ENCODE measurements at places on chromosomes 1 and 21. TPM values are rescaled to one million over a fixed set of nuclear protein-coding genes. Genes with fewer than 3 reads are reported as not detected.
A peak's percentile ranks its signal among the peaks of the same experiment; 100 is the strongest.

DNA sequence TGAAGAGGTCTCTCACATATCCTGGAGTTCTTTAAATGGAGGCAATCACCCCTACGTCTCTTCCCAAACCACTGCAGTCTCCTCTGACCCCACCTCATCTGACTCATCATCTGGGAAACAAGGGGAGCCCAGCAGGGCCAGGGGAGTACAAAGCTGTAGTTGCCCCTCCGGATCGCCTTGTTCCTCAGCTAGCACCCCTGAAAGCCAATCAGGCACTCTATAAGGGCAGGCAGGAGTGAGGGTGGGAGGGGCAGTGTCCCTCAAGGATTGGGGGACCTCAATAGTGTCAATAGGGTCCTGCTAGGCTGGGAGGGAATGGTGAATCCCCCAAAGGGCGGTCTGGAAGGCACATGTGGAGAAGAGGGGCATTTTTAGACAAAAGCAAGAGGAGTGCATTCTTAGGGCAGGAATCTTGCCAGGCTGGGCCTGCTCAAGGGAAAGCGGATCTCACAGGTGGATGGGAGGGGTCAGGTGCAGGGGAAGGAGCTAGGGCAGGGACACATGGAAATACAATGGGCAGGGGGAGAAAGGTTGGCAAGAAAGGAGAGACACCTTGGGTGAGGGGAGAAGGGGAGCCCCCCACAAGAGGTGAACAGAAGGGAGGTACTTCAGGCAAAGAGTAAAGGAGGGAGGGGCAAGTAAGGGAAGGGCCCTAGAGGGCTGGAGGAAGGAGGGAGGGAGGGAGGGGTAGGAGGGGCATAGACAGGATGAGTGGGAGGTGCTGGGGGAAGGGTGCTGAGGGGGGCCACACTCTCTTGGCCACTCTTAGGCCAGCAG is 5.8 kb downstream of the SHISA4 start:
- H3K27me3 ChIP-seq: no peaks in the 10 kb centered on the region
- H3K27ac ChIP-seq: no peak overlapping the region
- no peaks in the 10 kb centered on the region for H3K36me3 ChIP-seq
- DNase-seq: no peak

DNA sequence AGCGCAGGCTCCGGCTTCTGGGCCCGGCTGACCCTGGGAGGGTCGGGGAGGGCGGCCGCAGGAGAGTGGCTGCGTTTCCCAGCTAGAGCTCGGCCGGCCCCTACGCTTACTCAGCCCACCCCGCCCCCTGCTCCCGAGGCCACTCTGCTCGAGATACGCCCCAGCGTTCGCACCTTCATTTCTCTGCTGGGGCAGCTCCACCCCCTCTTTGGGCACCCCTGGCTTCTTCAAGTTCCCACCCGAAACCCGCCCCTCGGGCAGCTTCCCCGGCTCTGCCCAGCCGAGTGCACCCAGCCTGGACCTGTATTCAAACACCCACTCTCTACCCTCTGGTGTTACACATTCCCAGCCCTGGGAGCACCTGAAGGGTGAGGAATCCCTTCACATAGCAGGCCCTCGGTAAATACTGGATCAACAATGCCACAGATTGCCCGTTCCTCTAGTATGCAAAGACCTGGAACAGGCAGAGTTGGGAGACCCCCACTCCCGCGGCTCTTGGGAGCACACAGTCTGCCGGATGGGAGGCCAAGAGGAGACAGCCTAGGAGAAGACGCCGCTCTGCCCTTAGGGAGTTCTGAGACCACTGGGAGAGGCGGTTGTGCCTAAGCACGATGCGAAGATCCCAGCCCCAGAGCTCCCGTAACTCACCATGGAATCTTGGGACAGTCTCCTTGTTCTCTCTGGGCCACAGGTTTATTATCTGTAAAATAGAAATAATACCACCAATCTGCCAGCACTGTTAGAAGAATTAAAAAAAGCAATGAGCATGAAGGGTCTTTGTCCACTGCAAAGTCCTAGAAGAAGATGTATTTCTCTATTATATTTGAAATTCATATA is 566 bp upstream of the PAQR7 start:
- no peaks in the 10 kb centered on the region for H3K36me3 ChIP-seq
- peaks cover 35% of the 10 kb centered on the region for H3K4me1 ChIP-seq
- H3K4me3 ChIP-seq: peak overlapping the region; percentile 40

GRCh38 chr1:52235646-52236045 is 93.8 kb downstream of the ZFYVE9 start:
- no peak overlapping the region for H3K4me3 ChIP-seq
- H3K27ac ChIP-seq: no peak overlapping the region
- DNase-seq: no peak

DNA sequence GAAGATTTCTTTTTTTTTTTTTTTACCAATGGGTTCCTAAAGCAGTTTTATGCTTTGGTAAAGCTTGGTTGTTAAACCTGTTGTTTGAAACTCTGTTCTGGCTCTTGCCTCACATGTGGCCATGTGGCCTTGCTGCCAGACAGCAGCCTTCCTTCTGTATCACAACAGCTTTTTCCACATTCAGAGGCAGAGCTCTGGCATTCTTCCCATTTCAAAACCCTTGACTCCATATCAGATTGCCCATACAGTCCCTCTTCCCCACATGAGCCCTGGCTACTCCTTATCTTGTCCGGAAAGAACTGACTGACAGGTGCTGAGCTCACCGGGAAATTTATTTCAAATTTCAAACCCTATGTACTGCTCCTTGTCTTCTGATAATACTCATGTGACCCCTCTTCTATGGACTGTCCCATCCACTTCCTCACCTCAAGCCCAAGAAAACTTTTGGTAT is 38.5 kb upstream of the LAX1 start:
- H3K27ac ChIP-seq: no peak overlapping the region
- H3K36me3 ChIP-seq: no peaks in the 10 kb centered on the region
- DNase-seq: no peak
- H3K27me3 ChIP-seq: no peaks in the 10 kb centered on the region

DNA sequence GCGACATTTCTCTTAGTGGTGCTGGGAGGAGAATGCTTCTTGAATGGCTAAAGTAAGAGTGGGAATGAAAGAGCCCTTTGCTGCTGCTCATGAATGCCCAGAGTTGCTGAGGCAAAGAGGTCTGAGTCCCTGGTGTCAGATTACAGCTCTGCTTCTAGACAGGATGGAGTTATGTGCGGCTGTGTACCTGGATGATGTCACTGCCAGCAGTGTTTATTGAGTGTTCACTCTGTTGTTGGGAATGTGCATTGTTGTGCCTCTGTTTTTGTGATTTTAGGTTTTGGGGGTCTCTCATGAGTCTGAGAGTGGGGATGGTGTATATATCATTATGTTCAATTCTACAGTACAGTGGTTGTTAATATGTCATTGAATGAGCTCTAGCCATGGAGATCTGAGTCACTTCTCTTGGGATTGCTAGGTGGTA is 2.7 kb downstream of the CDC14A start:
- DNase-seq: peak; percentile 27
- H3K4me3 ChIP-seq: no peak overlapping the region
- H3K36me3 ChIP-seq: no peaks in the 10 kb centered on the region
- peaks cover 15% of the 10 kb centered on the region for H3K4me1 ChIP-seq
- peak overlapping the region; percentile 64 for H3K27ac ChIP-seq

- no peak overlapping the region for H3K27ac ChIP-seq
- H3K4me1 ChIP-seq: no peaks in the 10 kb centered on the region
- no peaks in the 10 kb centered on the region for H3K27me3 ChIP-seq
- H3K4me3 ChIP-seq: no peak overlapping the region
Measured at GRCh38 chr1:196423612-196424011, 184.6 kb downstream of the KCNT2 start.

- no peak overlapping the region for H3K4me3 ChIP-seq
- H3K36me3 ChIP-seq: peaks cover 2% of the 10 kb centered on the region
- no peaks in the 10 kb centered on the region for H3K27me3 ChIP-seq
- DNase-seq: no peak
- H3K27ac ChIP-seq: no peak overlapping the region
- no peaks in the 10 kb centered on the region for H3K4me1 ChIP-seq
Measured at GRCh38 chr1:11078631-11079030, 18.8 kb upstream of the SRM start.

Gene SPRR3
- total RNA-seq: 1.0 TPM

Gene ZNF683
- not detected for total RNA-seq

Gene PLA2G2D
- not detected for total RNA-seq

- H3K4me3 ChIP-seq: no peak overlapping the region
- H3K4me1 ChIP-seq: no peaks in the 10 kb centered on the region
- H3K27ac ChIP-seq: no peak overlapping the region
- no peak for DNase-seq
- no peaks in the 10 kb centered on the region for H3K27me3 ChIP-seq
Measured at GRCh38 chr1:231183639-231184590, 22.1 kb downstream of the TRIM67 start.

Gene FCRL5
- not detected for total RNA-seq

- no peak overlapping the region for H3K4me3 ChIP-seq
- no peaks in the 10 kb centered on the region for H3K27me3 ChIP-seq
- DNase-seq: no peak
- no peak overlapping the region for H3K27ac ChIP-seq
- H3K36me3 ChIP-seq: no peaks in the 10 kb centered on the region
Measured at GRCh38 chr1:51285055-51285454, 45.3 kb downstream of the TTC39A start.

DNA sequence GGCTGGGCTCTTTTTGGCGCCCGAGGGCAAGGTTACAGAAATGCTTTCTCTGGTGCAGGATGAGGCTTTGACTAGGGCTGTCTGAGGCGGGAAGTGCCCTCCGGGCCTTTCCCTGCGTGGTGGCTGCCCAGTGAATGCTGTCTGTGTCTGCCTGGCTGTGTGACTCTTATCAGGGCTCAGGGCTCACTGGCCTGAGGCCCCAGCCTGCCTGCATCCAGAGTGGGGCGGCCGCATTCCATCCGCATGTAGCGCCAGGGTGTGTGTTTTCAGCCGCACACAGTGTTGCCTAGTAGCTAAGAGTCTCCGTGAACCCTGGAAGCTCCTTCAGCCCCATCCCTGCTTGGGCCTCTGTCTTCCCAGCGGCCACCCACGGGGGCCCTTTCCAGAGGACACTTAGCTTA is 59.1 kb downstream of the FAAP20 start:
- peaks cover 1% of the 10 kb centered on the region for H3K36me3 ChIP-seq
- peak overlapping the region; percentile 98 for H3K27ac ChIP-seq
- peaks cover 51% of the 10 kb centered on the region for H3K4me1 ChIP-seq
- 0 out of 2 replicates have a peak overlapping the region, but pooled peaks have one; percentile 12 for H3K4me3 ChIP-seq

DNA sequence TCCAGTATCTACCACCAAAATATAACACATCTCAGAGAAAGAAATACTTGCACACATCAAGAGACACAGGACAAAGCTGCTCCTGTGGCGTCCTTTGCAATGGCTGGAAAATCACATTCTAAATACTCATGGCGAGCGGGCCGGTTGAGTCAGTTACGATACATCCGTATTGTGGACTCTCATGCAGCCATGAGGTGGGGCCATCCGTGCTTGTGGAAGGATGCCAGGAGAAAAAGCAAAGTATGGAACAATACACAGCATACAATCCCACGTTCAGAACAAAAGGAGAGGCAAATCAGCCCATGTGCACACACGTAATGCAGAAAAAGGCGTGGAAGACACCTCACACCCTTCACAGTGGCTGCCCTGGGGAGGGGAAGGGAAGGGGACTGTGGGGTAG is 13.1 kb downstream of the ATP13A2 start:
- no peaks in the 10 kb centered on the region for H3K27me3 ChIP-seq
- H3K4me3 ChIP-seq: no peak overlapping the region
- DNase-seq: no peak
- H3K36me3 ChIP-seq: no peaks in the 10 kb centered on the region

GRCh38 chr1:106768077-106768476 is 288.4 kb upstream of the PRMT6 start:
- no peaks in the 10 kb centered on the region for H3K27me3 ChIP-seq
- no peak overlapping the region for H3K27ac ChIP-seq
- no peak overlapping the region for H3K4me3 ChIP-seq
- no peak for DNase-seq

- peaks cover 14% of the 10 kb centered on the region for H3K4me1 ChIP-seq
- H3K27ac ChIP-seq: no peak overlapping the region
- no peaks in the 10 kb centered on the region for H3K27me3 ChIP-seq
- H3K4me3 ChIP-seq: no peak overlapping the region
- DNase-seq: no peak
Measured at GRCh38 chr1:219071209-219071608, 102.5 kb upstream of the LYPLAL1 start.

Gene SPRR2B
- total RNA-seq: not detected

GRCh38 chr1:161282991-161283390 is 24.4 kb downstream of the PCP4L1 start:
- DNase-seq: no peak
- no peak overlapping the region for H3K4me3 ChIP-seq
- no peaks in the 10 kb centered on the region for H3K36me3 ChIP-seq
- no peaks in the 10 kb centered on the region for H3K27me3 ChIP-seq

DNA sequence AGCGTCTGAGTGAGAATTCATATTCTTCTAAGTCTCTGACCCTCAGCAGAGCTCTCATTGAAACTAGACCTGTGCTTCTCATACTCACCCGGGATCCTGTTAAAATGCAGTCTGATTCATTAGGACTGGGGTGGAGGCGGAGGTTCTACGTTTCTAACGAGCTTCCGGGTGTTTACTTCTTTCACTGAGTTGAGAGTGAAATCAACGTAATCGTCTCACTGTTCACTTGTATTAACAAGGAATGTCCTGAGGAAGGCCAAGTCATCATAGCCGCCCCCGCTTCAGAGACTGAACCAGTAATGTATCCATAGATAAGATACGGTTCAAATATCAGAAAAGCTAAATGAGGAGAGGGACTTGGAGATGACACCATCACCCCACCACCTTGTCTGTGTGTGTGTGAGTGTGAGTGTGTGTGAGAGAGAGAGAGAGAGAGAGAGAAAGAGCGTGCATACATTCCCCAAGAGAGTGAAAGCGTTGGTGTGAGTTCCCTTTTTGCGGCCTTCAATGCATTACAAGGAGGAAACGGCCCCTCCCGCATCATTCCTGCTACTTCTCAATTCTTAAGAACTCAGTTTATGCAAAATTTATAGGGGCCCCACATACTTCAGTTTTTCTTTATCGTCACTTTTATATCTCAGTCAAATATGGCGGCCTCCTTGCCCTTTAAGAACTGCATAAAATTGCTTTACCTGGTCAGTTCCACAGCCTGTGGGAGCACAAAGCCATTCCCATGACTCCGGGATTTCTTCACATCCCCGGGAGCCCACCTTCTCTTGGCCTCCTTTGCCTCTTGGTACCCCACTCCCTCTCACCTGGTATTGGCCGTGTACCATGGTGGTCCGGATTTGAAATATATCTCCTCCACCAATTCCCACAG is 19.8 kb downstream of the KMO start:
- no peak overlapping the region for H3K27ac ChIP-seq
- H3K36me3 ChIP-seq: no peaks in the 10 kb centered on the region
- no peaks in the 10 kb centered on the region for H3K4me1 ChIP-seq
- no peaks in the 10 kb centered on the region for H3K27me3 ChIP-seq
- no peak overlapping the region for H3K4me3 ChIP-seq
- DNase-seq: no peak

Gene LCK
- not detected for total RNA-seq

Data from Caco-2 (cell line).